Right cardiac atrium (tissue), 5 donors: ENCODE measurements at places on chromosomes 1 and 21. TPM values are rescaled to one million over a fixed set of nuclear protein-coding genes. Genes with fewer than 3 reads are reported as not detected.

GRCh38 chr1:246320286-246320685 lies 186.8 kb downstream of the SMYD3 start:
- DNase-seq: no peak

- DNase-seq: no peak
Observed at GRCh38 chr1:14334336-14335176, 263.9 kb upstream of the KAZN start.

GRCh38 chr1:155064832-155065429 lies 1.4 kb downstream of the EFNA4 start:
- peak; percentile 13 for DNase-seq

The PCAT6 gene
- 1.2 TPM for total RNA-seq

GRCh38 chr1:58577654-58578030 lies 590 bp upstream of the TACSTD2 start:
- no peak for DNase-seq

GRCh38 chr1:34845131-34845901 lies 14.2 kb downstream of the SMIM12 start:
- no peak for DNase-seq

The TMIGD3 gene
- total RNA-seq: 0.82 TPM

The RGL1 gene
- 16.4 TPM for total RNA-seq

DNA sequence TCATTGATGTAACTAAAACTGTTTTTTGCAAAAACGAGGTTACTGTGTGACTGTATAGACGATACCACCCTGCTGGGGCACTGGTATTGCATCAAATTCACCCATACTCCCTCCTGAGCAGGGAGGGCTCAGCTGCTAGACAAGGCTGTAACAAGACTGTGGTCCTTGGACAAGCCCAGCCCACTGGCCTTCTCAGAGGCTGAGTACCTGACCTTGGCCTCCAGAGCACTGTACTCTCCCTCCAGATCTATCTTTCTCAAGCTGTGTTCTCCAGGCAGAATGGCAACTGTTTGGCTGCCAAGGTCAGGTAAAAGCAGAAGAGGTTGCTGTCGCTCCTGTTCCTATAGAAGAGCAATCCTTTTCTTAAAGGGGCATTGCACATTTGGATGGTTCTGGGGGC lies 8.5 kb downstream of the OLFML2B start:
- DNase-seq: no peak

The ROR1 gene
- 10.6 TPM for total RNA-seq

DNA sequence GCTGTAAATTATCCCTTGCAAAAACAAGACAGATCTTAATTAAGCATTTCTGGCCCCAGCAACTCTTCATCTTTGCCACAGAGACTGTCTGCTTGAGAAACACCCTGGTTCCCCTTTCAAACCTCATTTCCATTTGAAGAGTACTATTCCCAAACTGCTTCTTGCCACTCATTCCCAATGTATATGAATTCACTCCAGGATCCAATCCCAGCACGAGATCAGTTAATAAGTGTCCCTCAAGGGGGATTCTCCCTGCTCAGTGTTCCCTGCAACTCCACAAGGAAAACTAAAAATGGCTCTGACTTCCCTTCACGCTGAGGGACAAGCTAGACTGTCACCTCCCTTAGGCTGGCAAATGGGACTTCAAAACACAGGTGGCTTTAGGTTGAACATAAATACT lies 173.2 kb downstream of the SIPA1L2 start:
- DNase-seq: no peak

The C1orf94 gene
- total RNA-seq: not detected

The PLA2G4A gene
- 8.4 TPM for total RNA-seq

The USH2A gene
- total RNA-seq: 4.3 TPM

- DNase-seq: no peak
Observed at GRCh38 chr1:177024623-177025022, 139.9 kb downstream of the ASTN1 start.

The ARHGEF19 gene
- total RNA-seq: 2.2 TPM

GRCh38 chr1:227152525-227152924 lies 165.8 kb downstream of the CDC42BPA start:
- no peak for DNase-seq

DNA sequence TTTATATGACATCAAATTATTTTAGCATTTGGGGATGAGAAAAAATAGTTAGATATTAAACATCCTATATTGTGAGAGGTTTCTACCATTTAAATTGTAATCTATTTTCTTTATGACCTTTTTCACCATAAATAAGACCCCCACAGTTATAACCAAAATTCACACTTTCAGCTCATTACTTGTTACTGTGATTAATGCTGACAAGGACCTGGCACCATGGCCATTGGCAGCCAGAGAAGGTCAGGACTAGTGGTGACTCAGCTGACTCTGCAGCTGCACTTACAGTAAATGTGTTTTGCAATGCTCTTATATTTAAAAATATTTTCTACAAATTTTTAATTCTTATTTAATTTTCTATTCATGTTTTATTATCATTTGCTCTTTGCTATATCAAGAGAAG lies 133.3 kb upstream of the C1orf105 start:
- peak; percentile 89 for DNase-seq

- no peak for DNase-seq
Observed at GRCh38 chr1:20733360-20733975, 965 bp upstream of the SH2D5 start.

DNA sequence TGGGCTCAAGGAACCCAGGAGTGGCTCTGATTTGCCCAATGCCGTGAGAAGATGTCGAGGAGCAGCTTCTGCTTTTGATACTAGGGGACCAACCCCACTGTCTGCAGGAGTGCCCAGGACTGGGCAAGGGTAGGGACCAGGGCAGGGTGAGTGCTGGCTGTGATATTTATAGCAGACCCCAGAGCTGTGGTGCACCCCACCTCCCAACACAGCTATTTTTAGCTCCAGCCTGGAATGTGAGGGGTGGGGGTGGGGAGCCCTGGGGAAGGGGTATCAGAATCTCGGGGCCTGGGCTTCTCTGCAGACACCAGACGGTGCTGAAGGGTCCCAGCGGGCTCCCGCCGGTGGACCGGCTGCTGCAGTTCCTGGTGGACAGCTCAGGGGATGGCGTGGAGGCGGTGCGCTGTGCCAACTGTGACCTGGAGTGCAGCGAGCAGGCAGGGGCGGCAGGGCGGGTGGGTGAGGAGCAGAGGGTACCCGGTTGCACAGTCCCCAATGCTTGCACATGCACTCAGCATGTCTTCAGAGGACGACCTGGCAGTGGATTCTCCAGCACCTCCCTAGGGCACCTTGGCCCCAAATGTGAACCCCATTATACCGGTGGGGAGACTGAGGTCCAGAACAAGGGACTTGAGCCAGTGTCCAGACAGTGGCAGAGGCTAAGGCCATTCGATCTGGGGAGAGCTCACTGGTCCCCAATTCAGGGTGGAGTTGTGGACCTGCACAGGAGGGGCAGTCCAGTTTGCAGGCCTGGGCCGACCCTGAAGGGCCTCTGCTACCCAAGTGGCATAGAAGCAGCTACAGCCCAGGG lies 1.4 kb downstream of the RNF207 start:
- peak; percentile 80 for DNase-seq

The HMGCS2 gene
- 50.8 TPM for total RNA-seq

The IL19 gene
- total RNA-seq: not detected

The CREB3L4 gene
- 5.1 TPM for total RNA-seq

DNA sequence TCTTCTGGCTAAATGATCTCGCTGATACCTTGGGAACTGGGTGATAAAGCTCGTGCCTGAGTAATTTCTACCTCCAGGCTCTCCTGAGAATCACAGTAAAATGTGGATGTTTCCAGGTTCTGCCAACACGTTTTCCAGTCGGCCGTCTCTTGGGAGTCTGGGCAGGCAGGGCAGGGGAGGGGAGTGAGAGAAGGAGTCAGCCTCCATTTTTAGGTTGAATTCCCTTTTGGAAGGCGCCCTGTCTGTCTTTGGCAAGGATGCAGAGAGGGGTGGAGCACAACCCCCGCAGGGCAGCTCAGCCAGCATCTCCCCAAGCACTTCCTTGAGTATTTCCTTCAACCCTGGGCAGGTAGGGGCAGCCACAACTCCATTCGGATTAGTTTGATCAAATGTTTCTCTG lies 15.5 kb upstream of the ACTRT2 start:
- no peak for DNase-seq
